ENCODE measurements at places on chromosomes 6 and 20. TPM values are rescaled to one million over a fixed set of nuclear protein-coding genes. Genes with fewer than 3 reads are reported as not detected.

Gene GABRR1
- total RNA-seq: not detected

Gene C6orf58
- not detected for total RNA-seq

Gene FOXQ1
- 0.33 TPM for total RNA-seq

Gene NOTCH4
- 5.4 TPM for total RNA-seq

Gene SDC4
- 79.9 TPM for total RNA-seq

Gene EPPIN
- not detected for total RNA-seq

Gene IP6K3
- 10.3 TPM for total RNA-seq

DNA sequence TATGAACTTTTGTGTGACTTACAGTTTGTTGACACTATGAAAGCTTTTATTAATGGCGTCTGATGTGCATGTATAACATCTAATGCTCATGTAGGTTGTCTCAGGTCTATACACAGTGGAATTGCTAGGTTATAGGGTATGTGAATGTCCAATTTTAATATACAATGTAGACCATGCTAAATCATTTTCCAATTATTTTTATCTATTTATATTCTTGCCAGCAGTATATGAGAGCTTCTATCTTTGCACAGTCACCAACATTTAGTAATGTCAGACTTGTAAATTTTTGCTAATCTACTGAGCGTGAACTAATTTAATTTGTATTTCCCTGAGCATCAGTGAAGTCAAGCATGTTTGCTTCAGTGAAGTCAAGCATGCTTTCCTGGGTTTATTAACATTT lies 64.4 kb downstream of the TPD52L1 start:
- no peak overlapping the region for H3K27ac ChIP-seq
- H3K36me3 ChIP-seq: no peaks in the 10 kb centered on the region
- H3K4me1 ChIP-seq: peaks cover 14% of the 10 kb centered on the region
- no peaks in the 10 kb centered on the region for H3K27me3 ChIP-seq

GRCh38 chr6:53461696-53462095 lies 83.2 kb downstream of the GCLC start:
- no peaks in the 10 kb centered on the region for H3K27me3 ChIP-seq
- no peak for DNase-seq
- no peaks in the 10 kb centered on the region for H3K36me3 ChIP-seq
- no peak overlapping the region for H3K27ac ChIP-seq
- no peak overlapping the region for H3K4me3 ChIP-seq

DNA sequence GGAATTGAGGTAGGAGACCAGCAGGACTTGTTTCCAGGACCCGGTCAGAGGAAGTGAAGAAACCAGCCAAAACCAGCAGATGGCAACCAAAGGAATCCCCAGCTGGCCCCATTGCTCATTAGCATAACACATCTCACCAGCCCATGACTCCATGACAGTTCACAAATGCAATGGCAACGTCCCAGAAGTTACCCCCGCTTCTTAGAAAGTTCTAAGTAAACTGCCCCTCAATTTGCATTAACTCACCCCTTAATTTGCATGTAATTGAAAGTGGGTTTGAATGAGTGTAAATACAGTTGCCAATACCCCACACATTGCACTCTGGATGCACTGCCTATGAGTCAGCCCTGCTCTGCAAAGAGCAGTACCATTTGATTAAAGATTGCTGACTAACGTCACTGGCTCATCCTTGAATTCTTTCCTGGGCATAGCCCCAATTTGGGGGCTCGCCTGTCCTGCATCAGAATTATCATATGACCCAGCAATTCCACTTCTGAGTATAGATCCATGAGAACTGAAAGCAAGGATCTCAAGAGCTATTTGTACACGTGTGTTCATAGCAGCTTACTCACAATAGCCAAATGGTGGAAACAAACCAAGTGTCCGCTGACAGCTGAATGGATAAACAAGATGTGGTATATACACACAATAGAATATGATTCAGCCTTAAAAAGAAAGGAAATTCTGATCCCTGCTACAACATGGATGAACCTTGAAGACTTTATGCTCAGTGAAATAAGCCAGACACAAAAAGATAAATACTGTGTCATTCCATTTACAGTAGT lies 36.4 kb downstream of the MYLK4 start:
- DNase-seq: no peak
- H3K4me3 ChIP-seq: no peak overlapping the region
- H3K4me1 ChIP-seq: peaks cover 24% of the 10 kb centered on the region
- peak overlapping the region; percentile 69 for H3K27ac ChIP-seq
- no peaks in the 10 kb centered on the region for H3K27me3 ChIP-seq
- H3K36me3 ChIP-seq: no peaks in the 10 kb centered on the region

DNA sequence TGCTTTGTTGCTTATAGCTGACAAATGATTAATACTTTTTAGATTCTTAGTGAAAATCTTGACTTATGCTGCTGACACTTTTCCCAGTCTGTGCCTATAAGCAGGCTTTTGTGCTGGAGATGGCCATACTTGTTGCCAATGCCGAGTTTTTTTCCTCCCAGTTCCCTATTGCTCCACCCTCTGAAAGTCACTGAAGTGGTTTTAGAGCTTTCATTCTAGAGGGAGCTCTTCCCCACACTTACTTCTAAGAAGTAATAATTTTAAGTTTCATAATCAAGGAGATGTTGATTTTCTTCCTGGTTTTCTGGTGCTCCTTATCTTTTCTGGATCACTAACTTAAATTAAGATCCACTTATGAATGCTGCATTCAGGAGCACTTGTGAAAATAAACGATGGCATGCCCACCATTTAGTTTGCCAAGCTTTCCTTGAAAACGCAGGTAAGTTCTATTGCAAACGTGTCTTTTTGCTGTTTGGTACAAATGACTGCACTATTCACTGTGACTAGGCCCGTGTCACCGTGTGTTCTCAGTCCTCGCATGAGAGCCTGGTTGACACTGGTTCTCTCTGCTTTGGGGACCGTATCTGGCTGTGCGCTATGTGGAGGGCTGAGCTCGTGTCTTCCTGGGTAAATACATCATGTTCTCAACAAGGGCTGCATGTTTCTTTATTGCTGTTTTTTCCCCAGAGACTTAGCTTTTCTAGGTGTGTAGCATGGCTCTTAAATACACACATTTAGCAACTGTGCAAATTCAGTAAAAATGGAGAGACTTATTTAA lies 50.2 kb downstream of the GFRA4 start:
- no peak overlapping the region for H3K4me3 ChIP-seq
- H3K27ac ChIP-seq: no peak overlapping the region
- no peaks in the 10 kb centered on the region for H3K4me1 ChIP-seq
- H3K36me3 ChIP-seq: peaks cover 15% of the 10 kb centered on the region
- H3K27me3 ChIP-seq: no peaks in the 10 kb centered on the region

GRCh38 chr6:42104095-42104803 lies 38.2 kb downstream of the C6orf132 start:
- H3K4me3 ChIP-seq: peak overlapping the region; percentile 23
- peaks cover 30% of the 10 kb centered on the region for H3K27me3 ChIP-seq
- H3K36me3 ChIP-seq: no peaks in the 10 kb centered on the region
- peaks cover 34% of the 10 kb centered on the region for H3K4me1 ChIP-seq
- H3K27ac ChIP-seq: no peak overlapping the region

GRCh38 chr6:89500611-89501010 lies 67.7 kb downstream of the ANKRD6 start:
- no peak overlapping the region for H3K27ac ChIP-seq
- H3K36me3 ChIP-seq: no peaks in the 10 kb centered on the region
- H3K4me3 ChIP-seq: no peak overlapping the region
- no peaks in the 10 kb centered on the region for H3K27me3 ChIP-seq
- DNase-seq: no peak

- no peak overlapping the region for H3K27ac ChIP-seq
- no peak overlapping the region for H3K4me3 ChIP-seq
- no peaks in the 10 kb centered on the region for H3K27me3 ChIP-seq
- no peak for DNase-seq
- H3K36me3 ChIP-seq: no peaks in the 10 kb centered on the region
Observed at GRCh38 chr6:78578430-78578829, 288.9 kb upstream of the IRAK1BP1 start.

DNA sequence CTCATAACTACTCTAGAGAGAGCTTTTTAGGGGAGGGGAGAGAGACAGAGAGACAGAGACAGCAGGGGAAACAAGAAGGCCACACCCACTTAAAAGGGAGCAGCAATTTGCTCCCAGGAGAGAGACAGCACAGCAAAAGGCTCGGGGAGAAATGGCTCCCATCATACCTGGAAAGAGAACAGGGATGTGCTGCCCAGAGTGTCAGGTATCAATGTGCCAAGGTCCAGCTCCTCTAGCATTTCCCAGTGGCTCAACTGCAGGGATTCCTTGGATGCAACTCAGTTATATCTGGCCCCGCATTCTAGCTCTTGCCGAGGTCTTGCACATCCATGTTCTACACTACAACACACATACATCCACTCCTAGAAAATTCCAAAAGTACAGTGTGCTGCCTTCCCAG lies 304.0 kb upstream of the CDYL start:
- no peaks in the 10 kb centered on the region for H3K36me3 ChIP-seq
- H3K4me3 ChIP-seq: no peak overlapping the region
- H3K4me1 ChIP-seq: no peaks in the 10 kb centered on the region

DNA sequence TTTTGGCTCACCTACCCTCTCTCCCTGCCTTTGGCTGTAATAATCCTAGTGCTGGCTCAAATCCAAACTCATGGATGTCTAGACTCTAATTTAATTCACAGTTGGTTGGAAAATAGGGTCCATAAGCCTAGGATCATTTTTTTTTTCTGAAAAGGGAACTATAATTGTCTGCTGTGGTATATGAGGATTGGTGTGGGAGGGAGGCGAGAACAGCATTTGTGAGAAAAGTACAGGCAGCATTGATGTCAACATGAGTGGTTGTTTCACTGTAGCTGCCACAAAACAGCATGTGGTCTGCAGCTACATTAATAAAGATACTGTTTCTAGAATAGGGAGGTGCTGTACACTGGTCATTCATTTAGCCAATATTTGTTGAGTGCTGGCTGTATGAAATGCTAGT lies 18.6 kb upstream of the POLR1H start:
- no peaks in the 10 kb centered on the region for H3K27me3 ChIP-seq
- no peak overlapping the region for H3K4me3 ChIP-seq
- no peak for DNase-seq
- no peak overlapping the region for H3K27ac ChIP-seq
- no peaks in the 10 kb centered on the region for H3K4me1 ChIP-seq

GRCh38 chr6:107959392-107959791 lies 1.4 kb upstream of the SEC63 start:
- H3K4me3 ChIP-seq: no peak overlapping the region
- H3K27ac ChIP-seq: no peak overlapping the region
- no peaks in the 10 kb centered on the region for H3K27me3 ChIP-seq
- no peak for DNase-seq

DNA sequence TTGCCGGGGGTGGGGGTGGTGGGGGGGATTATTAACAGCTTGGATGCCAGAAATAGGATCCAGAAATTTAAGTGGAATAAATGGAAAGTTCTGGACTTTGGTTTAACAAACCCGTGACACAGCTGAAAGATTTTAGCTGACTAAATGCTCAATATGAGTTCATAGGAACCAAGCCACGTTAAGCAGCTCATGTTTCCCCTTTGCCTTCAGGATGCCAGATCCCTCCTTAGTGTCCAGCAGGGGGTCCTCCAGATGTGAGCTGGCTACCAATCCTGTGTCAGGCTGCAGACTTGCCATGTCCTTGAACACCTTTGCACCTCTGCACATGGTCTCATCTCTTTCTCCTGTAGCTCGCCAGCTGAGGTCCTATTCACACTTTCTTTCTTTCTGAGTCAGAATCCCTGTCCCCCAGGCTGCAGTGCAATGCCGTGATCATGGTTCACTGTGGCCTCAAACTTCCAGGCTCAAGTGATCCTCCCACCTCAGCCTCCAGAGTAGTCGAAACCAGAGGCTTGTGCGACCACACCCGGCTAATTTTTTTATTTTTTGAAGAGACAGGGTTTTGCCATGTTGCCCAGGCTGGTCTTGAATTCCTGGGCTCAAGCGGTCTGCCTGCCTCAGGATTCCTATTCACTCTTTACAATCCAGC lies 133.3 kb upstream of the ARMC2 start:
- H3K4me1 ChIP-seq: peaks cover 43% of the 10 kb centered on the region
- H3K27ac ChIP-seq: peak overlapping the region; percentile 46
- no peak overlapping the region for H3K4me3 ChIP-seq
- no peak for DNase-seq
- H3K27me3 ChIP-seq: no peaks in the 10 kb centered on the region
- no peaks in the 10 kb centered on the region for H3K36me3 ChIP-seq

DNA sequence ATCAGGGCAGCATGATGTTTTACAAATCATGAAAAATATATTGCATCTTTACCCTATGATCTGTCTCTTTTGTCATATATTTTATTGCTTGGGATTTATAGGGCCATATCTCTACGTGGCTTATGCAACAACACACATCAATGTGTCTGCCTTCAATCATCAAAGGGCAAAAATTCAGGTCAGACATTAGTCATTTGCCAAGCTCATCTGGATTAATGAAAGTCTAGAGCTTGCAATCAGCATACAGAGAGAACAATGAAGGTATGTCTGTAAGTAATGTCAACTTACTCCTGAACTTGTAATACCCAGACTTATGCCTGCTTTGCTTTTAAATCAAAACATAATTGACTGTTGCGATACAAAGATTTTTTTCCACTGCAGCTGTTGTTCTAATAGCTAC lies 282.7 kb downstream of the HAO1 start:
- H3K27ac ChIP-seq: no peak overlapping the region
- H3K4me3 ChIP-seq: no peak overlapping the region
- DNase-seq: no peak
- no peaks in the 10 kb centered on the region for H3K36me3 ChIP-seq
- H3K27me3 ChIP-seq: no peaks in the 10 kb centered on the region

DNA sequence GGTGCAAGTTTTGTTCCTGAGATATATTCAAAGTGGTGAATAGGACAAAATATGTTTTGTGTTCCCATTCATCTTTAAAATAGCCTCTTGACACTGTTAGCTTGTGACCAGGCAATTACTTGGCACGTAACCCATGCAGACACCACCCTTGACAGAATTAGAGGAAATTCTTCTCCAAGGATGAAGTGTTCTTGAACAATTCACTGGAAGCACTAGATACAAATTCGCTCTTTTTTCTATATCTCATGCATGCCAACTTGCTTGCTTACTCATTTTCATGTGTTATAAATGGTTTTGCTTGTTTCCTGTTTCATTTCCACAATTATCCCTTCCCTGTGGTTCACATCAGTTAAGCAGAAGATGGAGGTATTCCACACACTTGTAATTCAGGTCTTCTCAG lies 105.2 kb upstream of the MAN1A1 start:
- DNase-seq: no peak
- no peak overlapping the region for H3K27ac ChIP-seq

DNA sequence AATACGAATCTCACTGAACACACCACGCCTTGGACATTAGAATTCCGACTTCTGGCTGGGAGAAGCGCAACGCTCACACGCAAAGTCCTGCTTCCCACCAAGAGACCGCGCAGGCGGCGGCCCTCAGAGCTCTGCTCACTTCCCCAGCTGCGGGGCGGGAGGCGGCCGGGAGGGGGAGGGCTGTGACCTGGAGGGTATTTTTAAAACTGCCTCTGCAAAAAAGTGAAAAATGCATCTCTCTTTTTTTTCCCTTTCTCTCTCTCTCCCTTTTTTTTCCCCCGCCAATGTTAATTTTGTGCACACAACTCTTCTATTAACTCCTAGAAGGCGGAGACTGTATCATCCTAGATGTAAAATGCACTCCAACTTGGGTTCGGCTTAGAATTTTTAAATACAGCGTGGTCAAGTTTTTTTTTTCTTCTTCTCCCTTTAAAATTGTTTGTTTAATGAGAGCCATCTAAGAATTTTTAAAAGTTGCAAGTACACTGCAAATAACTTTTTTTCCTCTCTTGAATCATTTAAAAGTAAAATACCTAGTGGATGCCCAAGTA lies 66.4 kb downstream of the STX11 start:
- H3K4me3 ChIP-seq: peak overlapping the region; percentile 76
- no peaks in the 10 kb centered on the region for H3K27me3 ChIP-seq
- H3K27ac ChIP-seq: peak overlapping the region; percentile 95

Measured in sigmoid colon (tissue), 7 donors.